Non-pigmented ciliary epithelial cell (primary cell): ENCODE measurements at places on chromosomes 1 and 21.

GRCh38 chr1:158992787-158993312 lies 16.9 kb upstream of the IFI16 start:
- DNase-seq: no peak

DNA sequence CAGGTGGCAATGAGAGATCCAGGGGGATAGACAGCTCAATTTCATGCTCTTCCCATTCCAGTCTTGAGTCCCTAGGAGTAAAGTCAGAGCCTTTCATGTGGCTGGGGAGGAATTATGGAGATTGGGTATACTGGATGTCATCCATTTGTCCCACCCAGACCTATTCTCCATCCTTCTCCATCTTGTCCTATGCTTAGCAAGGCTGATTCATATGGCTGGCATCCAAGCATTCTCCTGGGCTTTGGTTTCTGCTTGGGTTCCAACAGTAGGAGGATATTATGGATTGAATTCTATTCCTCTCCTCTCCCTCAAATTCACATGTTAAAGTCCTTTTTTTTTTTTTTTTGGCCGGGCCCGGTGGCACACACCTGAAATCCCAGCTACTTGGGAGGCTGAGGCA lies 3.8 kb upstream of the CDC20 start:
- no peak for DNase-seq

DNA sequence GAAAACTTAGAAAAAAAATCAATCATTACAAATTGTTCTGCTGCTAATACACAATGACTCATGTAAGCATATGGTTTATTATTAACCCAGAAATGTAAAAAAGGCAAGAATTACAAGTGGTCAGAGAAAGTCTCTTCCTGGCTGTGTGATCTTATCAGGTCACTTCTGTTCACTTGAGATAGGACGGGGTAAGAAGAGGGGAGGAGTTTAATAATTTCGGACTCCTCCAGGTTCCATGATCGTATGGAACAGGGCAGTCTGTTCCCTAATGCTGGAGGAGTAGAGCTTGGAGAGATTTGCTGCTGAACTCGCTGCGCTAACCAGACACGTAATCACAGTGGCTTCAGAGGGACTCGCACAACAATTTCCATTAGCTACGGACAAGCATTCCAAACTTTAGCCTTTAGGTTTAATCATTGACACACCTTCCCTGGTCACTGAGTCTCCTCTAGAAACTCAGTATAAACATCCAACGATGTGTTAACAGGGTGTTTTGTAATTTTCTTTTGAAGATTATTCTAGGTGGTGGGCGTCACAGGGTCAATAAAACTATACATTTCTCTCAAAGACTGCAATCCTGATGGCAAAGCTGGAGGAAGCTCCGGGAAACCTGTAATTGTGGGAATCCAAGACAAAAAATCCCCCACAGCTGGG lies 1.3 kb downstream of the CRYZ start:
- no peak for DNase-seq

GRCh38 chr1:227749916-227750710 lies 14.9 kb downstream of the SNAP47 start:
- no peak for DNase-seq

DNA sequence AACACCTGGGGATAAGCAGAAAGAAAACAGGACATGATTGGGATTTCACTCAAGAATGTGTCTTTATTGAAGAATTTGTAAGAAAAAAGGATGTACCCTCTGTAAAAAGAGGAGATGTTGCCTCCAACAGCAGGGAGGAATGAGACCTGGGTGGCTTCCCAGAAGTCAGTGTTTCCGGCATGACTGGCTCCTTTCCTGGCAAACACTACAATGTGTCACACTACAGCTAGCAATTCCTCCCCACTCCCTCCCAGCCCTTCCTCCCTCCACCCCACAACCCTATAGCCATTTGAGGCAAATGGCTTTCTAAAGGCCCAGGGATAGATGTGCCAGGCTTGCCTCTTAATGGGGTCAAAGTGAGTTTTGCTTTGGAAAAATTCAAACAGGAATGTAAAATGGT lies 11.5 kb upstream of the COL8A2 start:
- no peak for DNase-seq

GRCh38 chr1:57142999-57143398 lies 177.2 kb upstream of the C8B start:
- no peak for DNase-seq

GRCh38 chr21:15332572-15332971 lies 267.8 kb upstream of the NRIP1 start:
- DNase-seq: no peak

GRCh38 chr1:209630383-209631225 lies 21.6 kb downstream of the LAMB3 start:
- no peak for DNase-seq

- peak; percentile 37 for DNase-seq
These were observed at the start of gene MYOM3 for GRCh38 chr1:24111996-24112779. Gene MYOM3, minus strand, starts transcription at chr1:24112135. Its CDS starts 3,499 bp downstream, at chr1:24108636.

GRCh38 chr1:201329286-201329685 lies 46.0 kb downstream of the PKP1 start:
- no peak for DNase-seq

GRCh38 chr1:66777831-66778230 lies 23.2 kb downstream of the INSL5 start:
- DNase-seq: no peak

GRCh38 chr1:88217386-88217785 lies 466.7 kb upstream of the PKN2 start:
- DNase-seq: no peak

DNA sequence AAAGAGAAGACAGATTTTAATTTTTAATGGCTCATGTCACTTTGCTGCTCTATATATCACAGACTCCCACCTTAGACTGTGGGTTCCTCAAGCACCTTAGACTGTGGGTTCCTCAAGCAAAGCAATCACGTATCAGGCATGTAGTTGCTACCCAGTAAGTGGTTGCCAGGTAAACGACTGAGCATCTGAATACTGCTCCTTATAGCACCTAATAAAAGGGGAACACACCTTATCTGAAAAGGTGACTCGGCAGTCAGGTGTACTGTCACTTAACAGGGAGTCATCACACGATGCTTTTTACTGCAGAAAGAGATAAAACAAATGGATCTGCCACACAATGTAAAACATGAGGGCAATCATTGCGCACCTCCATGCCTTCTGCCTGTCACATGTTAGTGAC lies 92.5 kb upstream of the LPGAT1 start:
- DNase-seq: no peak

DNA sequence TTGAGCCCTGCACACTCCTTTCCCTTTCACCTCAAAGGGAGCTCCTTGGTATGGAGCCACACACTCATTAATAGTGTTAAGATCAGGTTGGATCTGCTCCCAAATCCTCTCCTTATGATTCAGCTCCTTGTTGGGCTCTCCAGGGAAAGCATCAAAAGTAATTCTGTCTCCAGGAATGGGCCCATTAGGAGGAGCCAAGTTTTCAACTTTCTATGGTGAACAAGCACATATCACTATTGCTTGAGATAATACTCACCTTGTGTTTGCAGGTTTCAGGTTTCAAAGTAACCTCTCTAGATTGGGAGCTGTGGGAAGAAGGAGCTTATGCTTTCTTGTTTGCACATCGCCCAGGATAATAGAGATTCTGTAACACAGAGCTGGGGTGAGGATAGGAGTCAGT lies 164.8 kb downstream of the TNFSF18 start:
- no peak for DNase-seq

DNA sequence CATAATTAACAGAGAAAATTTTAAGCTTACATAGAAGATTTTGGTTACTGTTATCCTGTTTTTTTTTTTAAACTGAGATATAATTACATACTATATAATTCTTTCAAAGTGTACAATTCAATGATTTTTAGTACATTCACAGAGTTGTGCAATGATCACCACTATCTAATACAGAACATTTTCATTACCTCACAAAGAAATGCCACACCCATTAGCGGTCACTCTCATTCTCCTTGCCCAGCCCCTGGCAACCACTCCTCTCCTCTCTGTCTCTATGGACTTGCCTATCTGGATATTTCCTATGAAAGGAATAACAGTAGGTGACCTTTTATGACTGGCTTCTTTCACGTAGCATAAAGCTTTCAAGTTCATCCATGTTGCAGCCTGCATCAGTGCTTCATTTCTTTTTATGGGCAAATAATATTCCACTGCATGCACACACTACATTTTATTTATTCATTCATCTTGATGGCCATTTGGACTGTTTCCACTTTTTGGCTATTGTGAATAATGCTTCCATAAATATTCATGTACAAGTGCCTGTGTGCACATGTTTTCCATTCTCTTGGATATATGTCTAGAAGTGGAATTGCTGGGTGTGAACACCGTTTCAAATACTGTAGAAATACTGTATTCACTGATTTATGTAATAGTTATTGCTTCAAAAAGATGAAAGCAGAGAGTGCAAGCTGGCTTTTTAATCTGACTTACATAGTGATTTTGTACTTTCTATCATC lies 26.5 kb downstream of the TAF5L start:
- DNase-seq: no peak

- no peak for DNase-seq
These were observed 16.1 kb upstream of the EDARADD start for GRCh38 chr1:236377832-236378535.

- DNase-seq: no peak
These were observed 1.4 kb downstream of the LDLRAP1 start for GRCh38 chr1:25544819-25545218.

DNA sequence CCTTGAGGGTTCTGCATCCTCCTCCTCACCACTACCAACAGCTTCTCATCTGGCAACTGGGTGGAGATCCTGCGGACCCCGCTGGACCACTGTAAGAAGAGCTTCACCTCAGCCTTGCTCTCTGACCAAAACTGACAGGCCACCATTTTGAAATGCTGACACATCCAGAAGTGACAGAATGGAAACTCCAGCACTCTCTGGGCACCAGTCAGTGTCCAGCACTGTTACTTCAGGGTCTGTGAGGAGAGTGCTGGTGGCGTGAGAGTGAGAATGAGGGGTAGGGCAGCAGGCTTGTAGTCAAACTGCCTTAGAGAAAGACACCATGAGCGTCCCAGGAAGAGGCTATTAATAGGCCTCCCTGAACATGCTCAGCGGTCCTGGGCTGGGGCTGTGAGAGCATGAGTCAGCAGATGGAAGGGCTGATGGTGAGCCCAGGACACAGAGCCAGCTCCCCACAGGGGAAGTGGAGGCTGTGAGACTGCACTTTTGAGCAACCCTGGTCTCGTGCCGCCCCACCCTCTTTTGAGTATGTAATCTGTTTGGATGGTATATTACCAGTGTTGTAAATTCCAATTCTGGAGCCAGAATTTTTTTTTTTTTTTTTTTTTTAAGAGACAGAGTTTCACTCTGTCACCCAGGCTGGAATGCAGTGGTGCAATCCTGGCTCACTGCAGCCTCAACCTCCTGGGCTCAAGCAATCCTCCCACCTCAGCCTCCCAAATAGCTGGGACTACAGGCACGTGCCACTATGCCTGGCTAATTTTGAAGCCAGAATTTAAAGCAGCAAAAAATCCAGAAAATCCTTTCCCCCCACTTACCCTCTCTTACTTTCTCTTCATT lies 34.4 kb upstream of the SLC30A1 start:
- peak; percentile 57 for DNase-seq

DNA sequence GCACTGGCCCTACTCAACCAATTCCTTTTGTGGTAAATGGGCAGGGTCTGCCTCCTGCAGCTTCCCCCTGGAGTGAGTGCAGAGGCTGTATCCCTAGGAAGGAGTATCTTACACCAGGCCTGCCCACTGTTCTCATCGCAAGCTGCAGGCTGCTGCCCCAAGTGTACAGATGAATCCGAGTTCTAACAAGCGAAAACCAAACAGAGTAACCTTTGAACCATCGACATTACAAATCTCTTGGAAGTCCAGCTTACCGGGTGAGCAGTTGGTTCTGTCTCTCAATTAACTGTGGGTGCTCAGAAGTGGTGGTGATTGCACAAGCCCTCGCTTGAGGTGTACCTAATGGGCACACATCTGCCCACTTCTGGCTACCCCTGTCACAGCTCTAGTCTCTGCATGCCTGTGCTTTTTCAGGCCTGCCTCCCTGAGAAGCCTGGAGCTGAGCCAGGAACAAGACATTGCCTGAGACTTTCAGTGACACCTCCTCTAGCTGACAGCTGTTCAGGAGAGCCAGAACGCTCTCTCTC lies 22.7 kb downstream of the INAVA start:
- no peak for DNase-seq

- DNase-seq: no peak
These were observed 39.3 kb downstream of the NFIA start for GRCh38 chr1:61121631-61122030.

- no peak for DNase-seq
These were observed 448.5 kb upstream of the B3GALT2 start for GRCh38 chr1:193634876-193635275.

GRCh38 chr21:36008505-36008904 lies 51.8 kb downstream of the SETD4 start:
- no peak for DNase-seq

GRCh38 chr1:235050911-235051360 lies 77.7 kb downstream of the TOMM20 start:
- DNase-seq: no peak

DNA sequence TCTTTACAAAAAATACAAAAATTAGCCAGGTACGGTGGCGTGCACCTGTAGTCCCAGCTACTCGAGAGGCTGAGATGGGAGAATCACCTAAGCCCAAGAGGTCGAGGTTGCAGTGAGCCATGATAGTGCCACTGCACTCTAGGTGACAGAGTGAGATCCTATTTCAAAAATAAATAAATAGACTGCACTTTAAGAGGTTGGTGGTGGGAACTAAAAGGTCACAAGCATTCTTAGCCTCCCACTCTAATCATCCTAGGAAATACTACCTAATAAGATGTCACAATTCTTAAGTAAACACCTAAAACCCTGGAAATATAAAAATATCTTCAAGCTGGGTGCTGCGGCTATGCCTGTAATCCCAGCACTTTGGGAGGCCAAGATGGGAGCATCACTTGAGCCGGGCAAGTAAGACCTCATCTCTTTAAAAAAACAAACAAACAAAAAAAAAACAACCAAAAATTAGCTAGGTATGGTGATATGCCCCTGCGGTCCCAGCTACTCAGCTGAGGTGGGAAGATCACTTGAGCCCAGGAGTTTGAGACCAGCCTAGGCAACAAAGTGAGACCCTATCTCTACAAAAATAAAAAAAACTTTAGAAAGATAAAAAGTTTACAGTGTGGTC lies 4.1 kb downstream of the DCAF8 start:
- DNase-seq: no peak

GRCh38 chr1:162899422-162900146 lies 38.6 kb upstream of the CCDC190 start:
- DNase-seq: peak; percentile 95

DNA sequence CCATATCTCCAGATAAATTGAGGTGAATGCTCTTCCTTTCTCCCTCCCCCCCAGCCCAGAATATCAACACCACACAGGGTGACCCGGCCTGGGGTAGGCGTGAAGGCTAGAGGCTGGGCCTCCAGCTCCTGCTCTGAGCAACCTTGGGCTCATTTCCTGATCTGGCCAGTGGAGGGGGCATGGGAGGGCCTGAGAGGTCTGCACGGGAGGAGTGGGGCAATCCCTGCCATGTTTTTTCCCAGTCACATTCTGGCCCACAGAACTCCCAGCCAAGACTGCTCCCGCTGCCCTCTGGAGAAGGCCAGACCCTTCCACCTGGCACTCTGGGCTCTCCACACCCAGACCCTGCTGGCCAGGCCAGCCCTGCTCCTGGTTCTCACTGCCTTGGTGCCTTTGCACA lies 3.9 kb downstream of the CLDN19 start:
- DNase-seq: no peak
